ENCODE measurements at places on chromosomes 6 and 20. TPM values are rescaled to one million over a fixed set of nuclear protein-coding genes. Genes with fewer than 3 reads are reported as not detected.

DNA sequence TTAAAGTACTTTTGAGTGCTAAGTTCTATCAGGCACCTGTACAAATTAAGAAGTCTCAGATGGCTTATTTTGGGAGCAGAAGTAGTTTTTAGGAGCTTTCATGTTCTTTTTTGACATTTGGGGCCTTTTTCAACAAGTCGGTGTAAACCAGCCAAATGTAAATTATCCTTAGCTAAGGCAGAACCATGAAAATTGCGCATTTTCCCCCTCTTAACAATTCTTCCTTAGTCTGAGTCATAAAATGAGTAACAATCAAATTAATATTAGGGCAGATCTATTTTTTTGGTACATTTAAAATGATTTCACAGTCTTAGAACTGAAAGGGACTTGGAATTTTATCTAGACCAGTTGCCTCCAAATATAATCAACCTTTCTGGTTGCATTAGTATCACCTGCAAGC, 87.2 kb downstream of the ANKS1A start:
- DNase-seq, result no peak

DNA sequence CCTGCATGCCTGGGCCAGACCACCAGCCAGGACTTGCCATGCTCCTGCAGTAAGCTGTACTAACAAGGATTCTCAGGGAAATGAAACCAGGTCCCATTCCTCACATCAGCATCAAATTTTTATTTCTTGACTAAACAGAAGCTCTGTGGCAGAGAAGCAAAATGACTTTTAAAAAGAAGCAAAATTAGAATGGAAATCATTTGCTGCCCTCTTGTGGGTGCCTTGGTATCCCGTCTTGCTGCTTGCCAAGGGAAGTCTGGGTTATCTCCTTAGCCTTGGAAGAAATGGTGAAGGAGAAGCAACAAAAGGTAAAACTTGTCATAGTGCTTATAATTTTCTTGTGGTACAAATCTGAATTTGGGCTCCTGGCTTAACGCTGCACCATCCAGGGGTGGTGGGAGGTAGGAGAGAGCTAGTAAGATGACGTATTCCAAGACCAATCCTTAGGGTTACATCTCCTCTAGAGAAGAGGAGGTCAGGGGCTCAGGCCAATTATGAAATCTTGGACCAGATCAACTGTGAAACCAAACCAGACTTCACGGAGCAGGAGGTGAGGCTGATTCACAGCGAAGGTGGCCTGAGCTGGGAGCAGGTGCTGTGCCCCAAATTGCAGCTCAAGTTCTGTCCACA, 107.5 kb downstream of the FAXC start:
- DNase-seq, result no peak

The ASIP gene
- total RNA-seq, result not detected

DNA sequence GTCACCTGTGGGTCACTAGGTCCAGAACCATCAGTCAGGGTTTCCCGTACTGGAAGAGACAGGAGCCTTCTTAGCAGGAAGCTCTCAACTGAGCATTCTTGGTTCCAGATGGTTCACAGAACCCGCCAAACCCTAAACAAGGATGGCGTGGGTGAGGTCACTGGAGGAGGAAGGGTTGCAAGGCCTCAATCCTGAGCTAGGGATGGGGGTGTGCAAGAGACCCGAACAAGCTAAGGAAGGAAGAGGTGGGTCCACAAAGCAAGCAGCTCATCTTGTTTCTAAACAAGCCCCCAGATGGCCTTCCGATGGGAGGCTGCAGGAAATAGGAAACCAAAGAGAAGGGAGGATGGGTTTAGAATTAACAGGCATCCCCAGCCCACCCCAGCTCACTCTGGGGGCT, 92.7 kb downstream of the PREX1 start:
- no peak for DNase-seq

DNA sequence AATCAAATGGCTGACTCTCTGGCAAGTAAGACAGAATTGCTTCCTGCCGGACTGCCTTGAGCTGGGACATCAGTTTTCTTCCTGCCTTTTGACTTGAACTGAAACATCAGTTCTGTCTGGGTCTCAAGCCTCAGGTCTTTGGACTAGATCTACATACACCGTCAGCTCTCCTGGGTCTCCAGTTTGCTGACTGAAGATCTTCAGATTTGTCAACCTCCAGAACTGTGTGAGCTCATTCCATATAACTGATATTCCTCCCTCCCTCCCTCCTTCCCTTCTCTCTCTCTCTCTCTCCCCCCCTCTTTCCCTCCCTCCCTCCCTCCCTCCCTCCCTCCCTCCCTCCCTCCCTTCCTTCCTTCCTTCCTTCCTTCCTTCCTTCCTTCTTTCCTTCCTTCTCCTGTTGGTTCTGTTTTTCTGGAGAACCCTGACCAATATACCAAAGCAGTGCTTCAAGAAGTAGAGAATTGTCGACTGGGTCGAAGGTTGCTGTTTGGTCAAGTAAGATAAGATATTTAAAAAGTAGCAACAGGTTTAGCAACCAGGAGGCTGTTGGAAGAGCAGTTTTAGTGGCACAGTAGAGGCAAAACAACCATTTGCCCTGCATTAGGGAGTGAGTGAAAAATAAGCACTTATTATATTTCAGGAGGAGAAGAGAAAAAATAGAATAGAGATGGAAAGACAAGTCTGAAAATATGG, 33.1 kb upstream of the CMTR1 start:
- DNase-seq, result no peak

DNA sequence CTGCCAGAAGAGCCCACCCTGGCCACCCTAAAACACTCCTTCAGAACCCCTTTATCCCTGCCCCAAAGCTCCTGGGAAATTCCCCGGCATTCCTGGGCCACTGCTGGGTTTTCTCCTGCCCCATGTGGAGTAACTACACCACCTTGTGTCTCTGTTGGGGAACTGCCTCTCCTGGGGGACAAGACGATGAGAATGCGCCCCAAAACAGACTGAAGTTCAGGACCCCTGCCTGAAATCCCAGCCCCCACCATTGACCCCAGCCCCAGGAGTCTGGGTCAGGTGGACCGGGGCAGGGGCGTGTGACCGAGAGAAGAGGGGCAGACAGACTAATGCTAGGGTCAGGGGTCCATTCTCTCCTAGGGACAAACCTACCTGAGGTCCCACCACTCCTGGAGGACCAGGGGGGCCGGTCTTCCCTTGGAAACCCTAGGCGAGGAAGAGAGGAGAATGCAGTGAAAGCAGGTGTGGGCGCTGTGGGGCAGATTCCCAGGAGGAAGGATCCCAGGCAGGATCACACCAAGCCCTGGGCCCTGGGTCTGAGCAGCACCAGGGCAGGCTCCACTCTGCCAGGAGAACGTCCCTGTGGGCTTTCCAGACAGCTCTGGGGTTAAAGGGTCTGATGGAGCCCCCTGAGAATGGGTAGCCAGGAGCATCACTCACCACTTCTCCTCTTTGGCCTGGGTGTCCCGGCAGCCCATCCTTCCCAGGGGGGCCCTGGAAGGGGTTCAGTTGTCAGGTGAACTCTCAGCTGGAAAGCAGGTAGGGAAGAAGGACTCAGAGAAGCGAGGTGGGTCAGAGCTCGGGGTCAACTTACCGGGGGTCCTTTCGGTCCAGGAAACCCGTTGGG, 19.4 kb downstream of the COL11A2 start:
- no peak for DNase-seq

DNA sequence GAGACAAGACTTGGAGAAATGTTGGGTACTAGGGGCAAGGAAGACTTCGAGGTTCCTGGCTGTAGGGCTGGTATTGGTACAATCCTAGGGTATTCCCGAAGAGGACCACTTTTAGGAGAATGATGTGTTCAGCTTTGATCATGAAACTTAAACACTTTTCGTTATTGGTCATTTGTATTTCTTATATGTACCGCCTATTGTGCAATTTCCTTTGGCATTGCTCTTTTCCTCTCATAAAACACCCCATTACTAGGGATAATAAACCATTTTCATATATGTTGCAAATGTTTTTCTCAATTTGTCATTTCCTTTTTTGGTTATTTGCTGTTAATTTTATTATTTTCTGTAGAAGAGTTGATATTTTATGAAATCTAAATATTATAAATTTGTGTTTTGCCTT, 18.9 kb upstream of the ARFGEF3 start:
- DNase-seq, result no peak

The MAS1 gene
- under 0.01 TPM for total RNA-seq

The SLC22A7 gene
- total RNA-seq, result not detected

GRCh38 chr20:40630099-40630498, 58.9 kb downstream of the MAFB start:
- DNase-seq, result no peak

The MEP1A gene
- total RNA-seq, result not detected

- DNase-seq, result no peak
Observed at GRCh38 chr6:51805517-51805916, 281.9 kb downstream of the PKHD1 start.

The DOK5 gene
- total RNA-seq, result 2.2 TPM

- no peak for DNase-seq
Observed at GRCh38 chr6:111774346-111774703, 98.9 kb downstream of the FYN start.

Measured in omental fat pad (tissue), 4 donors.